Cerebellar cortex (tissue), 1 donor: ENCODE measurements at places on chromosomes 11 and 22.

- DNase-seq: no peak
Measured at GRCh38 chr11:7683571-7683970, 10.3 kb upstream of the CYB5R2 start.

- DNase-seq: no peak
Measured at GRCh38 chr11:29171360-29171950, 845.4 kb downstream of the KCNA4 start.

- DNase-seq: peak; percentile 95
Measured at GRCh38 chr22:42388130-42388797, 43.9 kb downstream of the NFAM1 start.

- DNase-seq: peak; percentile 88
Measured at GRCh38 chr11:117143390-117143789, 697 bp upstream of the PAFAH1B2 start.
